GM12892 (cell line): ENCODE measurements at places on chromosomes 1 and 21.

DNA sequence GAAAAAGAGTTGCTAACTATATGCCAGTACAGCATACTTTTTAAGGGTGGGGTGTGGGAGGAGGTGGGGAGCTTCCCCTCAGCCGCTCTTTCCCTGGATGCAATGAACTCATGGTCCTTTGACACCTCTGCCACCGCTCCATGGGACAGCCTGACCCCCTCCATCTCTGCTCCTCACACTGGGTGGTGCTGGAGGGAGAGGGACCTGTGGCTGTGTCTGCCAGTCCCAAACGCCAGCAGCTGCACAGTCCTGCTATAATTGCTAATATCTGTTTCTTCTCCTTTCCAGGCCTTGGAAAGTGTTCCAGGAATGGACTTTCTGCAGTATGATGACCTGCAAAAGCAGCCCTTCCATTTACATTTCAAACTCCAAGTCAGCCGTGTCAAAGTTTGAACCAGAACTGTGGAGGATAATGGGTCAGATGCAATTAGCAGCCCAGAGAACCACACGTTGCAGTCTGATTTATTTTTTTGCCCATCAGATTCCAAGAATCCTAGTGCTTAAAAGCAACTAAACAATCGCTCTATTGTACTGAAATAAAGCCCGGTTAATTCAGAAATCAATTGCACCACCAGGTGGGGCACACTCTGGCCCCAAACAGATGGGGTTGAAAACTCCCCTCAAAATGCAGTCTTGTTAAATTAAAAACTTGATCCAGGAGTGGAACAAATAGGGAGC, 160.7 kb upstream of the LMO4 start:
- DNase-seq: no peak

DNA sequence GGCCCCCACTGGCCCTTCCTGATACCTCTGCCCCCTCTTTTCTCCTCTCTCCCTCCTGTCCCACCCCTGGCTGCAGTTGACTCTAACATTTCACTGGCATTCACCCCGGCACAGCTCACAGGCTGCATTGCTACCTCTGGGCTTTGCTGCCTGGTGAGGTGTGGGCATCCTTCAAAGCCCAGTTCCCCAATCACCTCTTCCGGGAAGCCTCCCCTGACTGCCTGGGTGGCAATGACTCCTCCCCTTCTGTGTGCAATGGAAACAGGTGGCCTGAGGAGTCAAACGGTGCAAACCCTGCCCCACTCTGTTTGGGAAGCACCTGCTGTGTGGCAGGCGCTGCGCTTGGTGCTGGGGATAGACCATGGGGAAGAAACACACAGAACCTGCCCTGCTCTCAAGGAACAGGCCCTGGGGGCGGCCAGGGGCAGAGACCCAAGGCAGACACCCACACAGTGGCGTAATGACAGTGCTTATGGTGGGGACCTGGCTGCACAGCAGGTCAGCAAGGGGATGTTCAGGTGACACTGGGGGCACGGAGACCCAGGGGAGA, 39.3 kb upstream of the POFUT2 start:
- no peak for DNase-seq

DNA sequence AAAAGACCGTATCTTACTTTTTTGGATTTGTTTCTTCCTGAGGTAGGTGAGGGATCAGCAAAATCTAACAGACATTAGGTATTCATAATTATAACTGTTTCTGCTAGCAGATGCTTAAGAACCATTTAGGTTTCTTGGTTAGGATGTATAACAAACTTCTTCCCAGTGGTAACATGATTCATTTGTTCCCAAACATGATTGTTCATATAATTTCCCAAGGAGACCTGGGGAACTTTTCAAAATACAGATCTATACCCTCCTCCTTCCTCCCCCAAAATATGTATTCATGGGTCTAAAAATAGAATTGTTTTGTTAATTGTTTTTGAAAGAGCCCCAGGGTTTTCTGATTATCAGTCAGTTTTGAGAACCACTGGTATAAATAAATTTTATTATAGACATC, 228.2 kb downstream of the COP1 start:
- no peak for DNase-seq

DNA sequence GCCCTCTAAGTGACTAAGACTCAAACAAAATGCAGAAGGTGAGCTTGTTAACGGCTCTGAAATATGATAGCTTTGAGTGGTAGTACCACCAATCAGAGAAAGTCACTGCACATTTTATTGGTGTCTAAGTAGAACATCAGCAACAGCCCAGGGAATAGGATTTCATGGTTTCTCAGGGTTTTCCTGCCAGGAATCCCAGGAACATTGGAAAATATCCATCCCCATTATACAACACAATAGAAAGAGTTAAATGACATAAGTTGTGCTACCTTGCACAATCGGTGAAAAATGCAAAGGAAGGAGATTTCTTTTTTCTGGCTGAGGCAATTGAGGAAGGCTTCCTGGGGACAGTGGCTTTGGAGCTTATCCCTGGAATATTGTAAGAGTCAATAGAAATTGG, 283.1 kb downstream of the HLX start:
- DNase-seq: no peak

DNA sequence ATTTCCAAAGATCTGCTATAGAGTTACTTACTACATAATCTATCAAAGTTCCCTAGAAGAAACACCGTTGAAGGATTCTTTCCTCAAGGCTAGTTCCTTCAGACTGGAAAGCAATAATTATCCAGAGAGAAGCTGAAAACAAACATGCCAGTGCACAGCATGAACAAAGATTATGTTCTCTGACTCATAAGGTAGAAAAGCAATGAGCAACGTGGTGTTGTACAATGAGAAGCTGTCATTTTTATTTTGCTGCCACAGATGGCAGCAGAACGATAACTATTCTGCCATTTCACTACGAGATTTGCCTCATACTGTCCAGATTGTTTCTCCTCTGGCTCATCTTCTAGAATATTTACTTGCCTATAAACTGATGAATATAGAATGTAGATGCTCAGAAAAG, 10.7 kb downstream of the EXTL2 start:
- no peak for DNase-seq

DNA sequence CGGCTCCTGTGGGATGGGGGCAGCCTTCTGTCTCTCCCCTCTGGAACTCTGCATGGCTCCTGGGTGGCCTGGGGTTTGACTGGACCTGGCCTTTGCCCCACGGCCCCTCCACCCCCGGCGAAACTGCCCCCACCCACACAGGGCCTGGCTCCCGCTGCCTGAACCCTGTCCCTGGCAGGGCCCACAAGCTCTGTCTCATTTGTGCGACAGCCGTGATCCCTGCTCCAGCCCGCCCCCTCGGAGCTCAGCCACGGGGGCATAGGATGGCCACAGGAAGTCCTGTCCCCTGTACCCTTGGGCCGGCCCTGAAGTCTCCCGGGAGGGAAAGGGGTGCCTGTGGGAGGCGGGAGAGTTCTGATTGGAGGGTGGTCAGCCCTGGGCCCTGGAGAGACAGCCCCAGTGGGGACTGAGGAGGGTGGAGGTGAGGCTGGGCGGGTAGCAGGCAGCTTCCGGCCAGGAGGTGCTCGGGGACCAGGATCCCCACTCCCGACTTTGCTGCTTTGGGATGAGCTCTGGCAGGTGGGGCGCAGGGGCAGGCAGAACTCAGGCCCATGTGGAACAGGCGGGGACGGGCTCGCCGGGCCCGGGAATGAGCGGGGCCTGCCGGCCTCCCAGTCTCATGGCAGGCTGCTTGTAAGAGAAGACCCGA, 45.1 kb downstream of the SLX9 start:
- DNase-seq: no peak

GRCh38 chr1:27885621-27886352, 13.4 kb downstream of the THEMIS2 start:
- DNase-seq: no peak

- no peak for DNase-seq
Measured at GRCh38 chr1:203089651-203090045, 3.8 kb upstream of the MYOG start.

GRCh38 chr1:87450615-87451209, 122.0 kb downstream of the LMO4 start:
- DNase-seq: no peak

- peak; percentile 64 for DNase-seq
Measured at GRCh38 chr1:206925106-206925736, 3.5 kb upstream of the FCMR start.

GRCh38 chr1:203299169-203299568, 6.2 kb upstream of the BTG2 start:
- DNase-seq: no peak

DNA sequence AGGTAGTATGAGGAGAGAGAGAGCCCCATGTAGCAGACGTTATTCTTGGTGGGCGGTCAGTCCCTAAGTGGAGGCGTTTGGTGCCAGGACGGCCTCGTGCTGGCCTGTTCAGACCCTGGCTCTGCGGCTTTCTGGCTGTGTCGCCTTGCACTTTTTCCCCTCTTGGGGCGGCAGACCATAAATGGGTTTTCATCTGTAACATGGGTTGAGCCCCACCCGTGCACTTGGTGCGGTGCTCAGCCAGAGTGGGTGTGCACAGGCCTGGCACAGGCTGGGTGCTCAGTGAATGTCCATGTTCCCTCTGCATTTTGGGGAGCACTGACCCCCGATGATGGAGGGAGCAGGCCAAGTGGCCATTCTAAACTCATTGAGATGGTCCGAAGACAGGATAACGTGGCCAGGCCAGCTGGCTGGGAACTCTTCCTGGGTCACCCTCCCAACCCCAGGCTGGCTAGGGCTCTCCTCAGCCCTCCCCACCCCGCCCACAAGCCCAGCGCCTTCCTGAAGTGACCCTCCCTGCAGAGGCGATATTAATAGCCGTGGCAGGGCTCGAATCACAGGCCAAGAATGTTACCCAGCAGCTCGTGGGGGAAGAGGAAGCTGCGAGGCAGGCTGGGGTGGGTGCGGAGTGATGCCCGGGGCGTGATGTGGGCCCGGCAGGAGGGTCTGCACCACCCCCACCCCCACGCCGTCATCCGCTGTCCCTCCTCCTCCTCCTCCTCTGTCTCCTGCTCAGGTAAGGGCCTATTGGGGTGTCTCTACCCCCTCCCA, 78.5 kb downstream of the ARHGEF10L start:
- no peak for DNase-seq

DNA sequence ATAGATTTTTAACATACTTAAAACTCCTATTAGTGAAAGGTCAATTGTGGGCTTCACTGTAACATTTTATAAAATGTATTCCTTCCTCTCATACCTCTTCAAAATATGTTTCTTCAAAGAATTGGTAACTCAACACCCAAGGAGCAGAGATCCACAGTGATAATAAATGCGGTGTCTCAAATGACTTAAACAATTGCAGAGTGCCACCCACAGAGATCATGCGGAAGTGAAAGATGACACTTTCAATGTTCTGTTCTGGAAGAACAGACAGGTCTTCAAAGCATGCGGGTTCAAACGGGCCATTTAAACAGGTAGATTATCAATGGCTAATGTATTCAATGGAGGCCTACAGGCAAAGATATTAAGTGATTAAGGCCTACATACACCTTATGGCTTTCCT, 157.0 kb upstream of the GREM2 start:
- DNase-seq: no peak

DNA sequence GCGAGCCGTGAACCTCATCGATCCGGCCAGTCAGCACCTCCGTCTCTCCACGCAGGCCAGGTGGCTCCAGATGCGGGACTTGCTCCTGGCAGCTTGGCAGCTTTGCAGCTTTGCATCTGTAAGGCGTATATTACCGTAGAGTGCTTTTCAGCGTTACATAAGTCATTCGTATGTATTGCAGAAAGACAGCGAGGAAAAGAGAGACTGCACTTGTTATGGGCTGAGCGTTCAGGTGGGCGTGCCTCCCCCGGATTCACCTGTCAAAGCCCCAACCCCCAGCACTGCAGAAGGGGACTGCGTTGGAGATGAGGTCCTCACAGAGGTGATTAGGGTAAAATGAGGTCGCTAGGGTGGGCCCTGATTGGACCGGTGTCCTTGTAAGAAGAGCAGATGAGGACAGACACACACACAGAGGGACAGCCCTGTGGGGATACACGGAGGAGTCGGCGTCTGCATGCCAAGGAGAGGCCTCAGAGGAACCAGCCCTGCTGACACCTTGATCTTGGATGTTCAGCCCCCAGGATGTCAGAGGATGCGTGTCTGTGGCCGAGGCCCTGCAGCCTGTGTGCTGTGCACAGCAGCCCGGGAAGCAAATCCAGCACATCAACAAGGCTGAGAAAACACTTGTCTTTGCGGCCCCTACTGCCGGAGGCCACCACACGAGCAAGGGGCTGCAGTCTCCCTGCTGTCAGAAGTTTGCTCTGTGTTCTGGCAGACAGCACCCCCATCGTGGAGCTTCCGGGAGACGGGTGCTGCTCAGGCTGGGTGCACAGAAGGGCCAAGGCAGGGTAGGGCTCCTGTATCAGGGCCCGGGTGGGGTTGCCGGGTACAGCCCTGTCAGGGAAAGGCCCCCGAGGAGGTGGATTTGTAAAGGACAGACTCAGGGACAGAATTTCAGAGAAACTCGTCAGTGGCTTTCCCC, 10.9 kb upstream of the AGPAT3 start:
- no peak for DNase-seq

GRCh38 chr1:118920124-118920717, 67.9 kb downstream of the TBX15 start:
- no peak for DNase-seq

GRCh38 chr1:1244192-1244811, 2.2 kb downstream of the C1QTNF12 start:
- no peak for DNase-seq

GRCh38 chr1:158053276-158053675, 59.8 kb downstream of the KIRREL1 start:
- DNase-seq: no peak

DNA sequence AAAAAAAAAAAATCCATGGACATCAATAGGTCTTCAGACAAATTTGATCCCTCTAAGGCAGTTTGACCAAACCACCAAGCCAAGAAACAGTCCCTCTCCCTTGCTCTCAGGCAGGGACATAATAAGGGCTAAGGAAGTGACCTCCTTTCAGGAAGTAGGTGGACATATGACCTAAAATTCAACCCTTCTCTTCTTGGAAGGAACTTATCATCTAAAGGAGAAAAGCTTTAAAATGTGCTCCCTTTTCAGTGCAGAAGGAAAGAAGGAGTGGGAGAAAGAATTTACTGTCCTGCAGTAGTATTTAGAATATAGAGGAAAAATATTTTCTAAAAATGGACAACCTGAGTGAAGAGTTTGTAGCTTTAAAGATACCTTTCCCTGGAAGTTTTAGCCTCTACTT, 118.1 kb downstream of the DTL start:
- DNase-seq: no peak

GRCh38 chr21:45120975-45121374, 46.6 kb downstream of the ADARB1 start:
- DNase-seq: no peak
